Activated CD4-positive, alpha-beta memory T cell treated with anti-CD3 and anti-CD28 coated beads for 36 hours (primary cell): ENCODE measurements at places on chromosomes 13 and 19.

DNA sequence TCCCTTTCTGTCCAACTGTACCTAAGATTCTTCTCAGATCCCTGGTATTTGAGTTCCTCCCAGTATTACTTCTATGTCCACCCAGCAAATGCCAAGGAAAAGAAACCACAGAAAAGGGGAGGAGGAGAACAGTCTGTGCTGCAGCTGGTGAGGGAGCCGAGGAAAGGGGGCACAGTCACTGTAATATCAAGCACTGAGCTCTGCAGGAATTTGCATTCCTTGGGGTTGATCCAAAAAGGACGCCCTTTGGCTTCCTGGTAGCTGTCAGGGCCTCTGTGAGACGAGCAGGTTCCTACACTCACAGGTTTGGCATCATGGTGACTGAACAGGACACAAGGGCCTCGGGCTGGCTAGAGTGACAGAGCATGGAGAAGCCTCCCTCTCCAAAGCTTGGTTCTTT, 273.4 kb downstream of the NHLRC3 start:
- no peak for DNase-seq

- no peak for DNase-seq
These were observed 32.7 kb upstream of the DCLK1 start for GRCh38 chr13:36163809-36164308.

DNA sequence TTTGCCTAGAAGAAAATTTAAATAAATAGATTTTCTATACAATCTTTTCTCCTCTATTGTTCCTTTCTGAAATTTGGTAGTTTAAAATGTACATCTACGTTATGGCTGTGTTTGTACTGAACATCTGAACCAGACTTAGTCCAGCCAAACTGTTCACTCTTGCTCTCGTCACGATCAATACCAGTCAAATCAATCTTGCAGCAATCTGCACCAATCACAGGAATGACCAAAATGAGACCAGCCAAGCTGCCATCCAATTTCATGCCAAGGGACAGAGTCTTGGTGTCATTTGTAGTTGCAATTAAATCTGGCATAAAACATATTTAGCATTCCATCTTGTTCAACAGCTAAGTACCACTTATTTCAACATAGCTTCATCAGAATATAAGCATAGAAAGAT, 156.6 kb downstream of the IRS2 start:
- DNase-seq = no peak

- DNase-seq = no peak
These were observed 50.0 kb upstream of the MIR17HG start for GRCh38 chr13:91297503-91297902.

GRCh38 chr19:43524922-43525835, 1.8 kb downstream of the ETHE1 start:
- DNase-seq = peak; percentile 67
